ENCODE measurements at places on chromosomes 16 and 17. TPM values are rescaled to one million over a fixed set of nuclear protein-coding genes. Genes with fewer than 3 reads are reported as not detected.
A peak's percentile ranks its signal among the peaks of the same experiment; 100 is the strongest.

GRCh38 chr17:3888343-3889171 lies 4.3 kb downstream of the CAMKK1 start:
- DNase-seq, result peak; percentile 69

- DNase-seq, result no peak
Observed at GRCh38 chr16:83059237-83059636, 432.5 kb downstream of the CDH13 start.

- DNase-seq, result peak; percentile 1
Observed at GRCh38 chr16:35173295-35173694, 1713.9 kb downstream of the TP53TG3F start.

DNA sequence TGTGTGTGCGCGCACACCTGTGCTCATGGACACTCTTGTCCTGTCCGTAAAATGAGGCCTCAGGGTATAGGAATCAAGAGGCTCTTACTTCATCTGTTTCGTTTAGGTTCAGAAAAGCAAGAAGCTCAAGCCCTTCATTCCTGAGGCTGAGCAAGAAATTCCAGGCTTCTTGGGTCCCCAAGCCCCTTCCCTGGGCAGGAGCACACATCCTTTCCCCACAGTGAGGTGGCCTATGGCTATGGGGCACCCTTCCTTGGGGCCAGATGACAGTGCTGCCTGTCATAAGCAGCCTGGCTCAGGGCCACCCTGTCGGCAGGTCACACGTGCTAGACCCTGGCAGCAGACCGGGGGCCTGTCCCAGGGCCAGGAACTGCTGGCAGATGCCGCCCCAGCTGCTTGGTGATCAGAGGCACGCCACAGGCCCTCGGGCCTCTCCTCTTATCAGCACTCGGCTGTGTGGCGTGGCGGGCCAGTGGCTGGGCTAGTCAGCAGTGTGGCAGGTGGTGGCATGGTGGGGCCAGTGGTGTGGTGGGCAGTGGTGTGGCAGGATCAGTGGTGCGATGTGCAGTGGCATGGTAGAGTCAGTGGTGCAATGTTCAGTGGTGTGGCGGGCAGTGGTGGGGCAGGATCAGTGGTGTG lies 50.2 kb downstream of the NKD1 start:
- DNase-seq, result no peak

DNA sequence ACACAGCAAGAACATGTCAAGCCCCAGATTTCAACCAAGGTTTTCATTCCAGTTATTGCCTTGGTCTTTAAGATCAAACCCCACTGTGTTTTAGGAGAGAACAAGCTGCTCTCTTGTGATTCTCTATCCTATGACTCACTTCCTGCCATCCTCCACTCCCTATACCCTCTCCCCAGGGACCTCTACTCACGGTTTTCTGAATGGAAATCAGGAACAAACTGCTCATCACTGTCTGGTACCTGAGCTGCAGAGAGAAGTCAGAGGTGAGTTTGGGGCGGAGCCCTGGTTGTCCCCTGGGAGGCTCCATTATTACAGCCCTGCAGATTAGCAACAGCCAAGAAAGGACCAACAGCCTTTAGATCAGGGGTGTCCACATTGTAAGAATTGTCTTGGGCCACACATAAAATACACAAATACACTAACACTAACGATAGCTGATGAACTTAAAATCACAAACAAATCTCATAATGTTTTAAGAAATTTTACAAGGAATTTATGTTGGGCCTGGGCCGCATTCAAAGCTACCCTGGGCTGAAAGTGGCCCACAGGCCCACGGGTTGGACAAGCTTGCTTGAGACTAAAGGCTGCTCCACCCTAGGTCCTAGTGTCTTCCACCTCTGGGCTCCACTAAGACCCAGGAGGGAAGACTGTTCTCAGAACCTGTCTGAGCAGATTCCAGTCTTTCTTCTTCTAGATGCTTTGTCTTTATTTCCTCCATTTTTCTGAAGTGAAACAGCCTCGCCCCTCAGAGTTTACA lies 9.7 kb downstream of the ETV4 start:
- DNase-seq, result peak; percentile 22

CDYL2 gene
- 4.8 TPM for total RNA-seq

SLC47A1 gene
- total RNA-seq, result 2.2 TPM

ACBD4 gene
- total RNA-seq, result 2.1 TPM

AGRP gene
- not detected for total RNA-seq
